Type B pancreatic cell (in vitro differentiated cells): ENCODE measurements at places on chromosomes 5 and 9. TPM values are rescaled to one million over a fixed set of nuclear protein-coding genes. Genes with fewer than 3 reads are reported as not detected.

ANKRD34B gene
- 0.07 and 0.19 TPM in 2 replicates for total RNA-seq

FIBCD1 gene
- 0.53 and 0.76 TPM in 2 replicates for total RNA-seq

TRAPPC13 gene
- total RNA-seq, result 13.5 and 18.0 TPM in 2 replicates

PLCXD3 gene
- 5.6 and 7.4 TPM in 2 replicates for total RNA-seq

EPB41L4A gene
- total RNA-seq, result 27.2 and 41.8 TPM in 2 replicates

LRRC19 gene
- 0.29 and 0.74 TPM in 2 replicates for total RNA-seq

PNPLA7 gene
- total RNA-seq, result 2.5 and 3.1 TPM in 2 replicates

GBA2 gene
- 100 and 103 TPM in 2 replicates for total RNA-seq

AGXT2 gene
- not detected in 2 replicates for total RNA-seq

CDC20B gene
- total RNA-seq, result 0.38 and 0.92 TPM in 2 replicates

SLC4A9 gene
- 0.17 TPM in 1 of 2 replicates, not detected in the other for total RNA-seq

GPR150 gene
- total RNA-seq, result not detected in 2 replicates

SCGB3A1 gene
- not detected in 2 replicates for total RNA-seq

SLC6A19 gene
- 12.6 and 22.2 TPM in 2 replicates for total RNA-seq

LRRC8A gene
- total RNA-seq, result 33.2 and 38.2 TPM in 2 replicates

GALT gene
- 48.8 and 70.5 TPM in 2 replicates for total RNA-seq

PCDHGA4 gene
- total RNA-seq, result 0.75 and 1.5 TPM in 2 replicates

IL9 gene
- not detected in 2 replicates for total RNA-seq

SLC6A7 gene
- 0.10 and 0.38 TPM in 2 replicates for total RNA-seq

SLC25A48 gene
- total RNA-seq, result 3.3 and 8.2 TPM in 2 replicates

WDR38 gene
- 0.75 TPM in 1 of 2 replicates, not detected in the other for total RNA-seq

OCLN gene
- total RNA-seq, result 57.5 and 135 TPM in 2 replicates

PCDHB4 gene
- total RNA-seq, result 1.3 and 2.7 TPM in 2 replicates

FRMPD1 gene
- total RNA-seq, result 0.36 and 0.82 TPM in 2 replicates

C9 gene
- total RNA-seq, result not detected in 2 replicates

IL4 gene
- total RNA-seq, result not detected in 2 replicates

RETREG1 gene
- 11.6 and 18.8 TPM in 2 replicates for total RNA-seq
